Renal cortex interstitium (tissue), 15 donors: ENCODE measurements at places on chromosomes 11 and 22. TPM values are rescaled to one million over a fixed set of nuclear protein-coding genes. Genes with fewer than 3 reads are reported as not detected.

DNA sequence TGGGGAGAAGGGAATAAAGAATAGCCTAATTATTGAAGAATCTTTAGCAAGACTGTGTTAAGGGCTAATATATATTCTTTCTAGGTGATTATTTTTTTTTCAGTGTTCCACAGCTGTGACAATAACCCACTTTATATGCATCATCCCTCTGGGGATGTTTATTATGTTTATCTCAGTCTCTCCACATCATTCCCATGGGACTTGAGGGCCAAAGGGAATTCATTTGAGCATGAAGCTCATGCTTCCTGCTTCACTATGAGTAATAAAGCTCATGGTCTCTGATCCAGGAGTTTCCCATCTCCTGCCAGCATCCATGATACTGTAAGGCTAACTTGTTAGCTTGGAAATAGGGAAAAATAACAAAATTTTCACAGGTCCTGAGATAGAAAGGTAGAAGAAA lies 1888.4 kb downstream of the LRRC4C start:
- no peak for DNase-seq

- DNase-seq = no peak
Measured at GRCh38 chr22:41732096-41732772, 32.9 kb downstream of the MEI1 start.

The P2RY6 gene
- 1.6 TPM for polyA plus RNA-seq

GRCh38 chr11:134956450-134957210 lies 544.6 kb upstream of the B3GAT1 start:
- no peak for DNase-seq

The BMAL1 gene
- 12.1 TPM for polyA plus RNA-seq

The NRIP3 gene
- polyA plus RNA-seq = 1.8 TPM

GRCh38 chr11:77813256-77813655 lies 7.3 kb downstream of the RSF1 start:
- DNase-seq = no peak

The MRGPRE gene
- not detected for polyA plus RNA-seq

The DPAGT1 gene
- 58.1 TPM for polyA plus RNA-seq

The SOX6 gene
- 24.9 TPM for polyA plus RNA-seq

DNA sequence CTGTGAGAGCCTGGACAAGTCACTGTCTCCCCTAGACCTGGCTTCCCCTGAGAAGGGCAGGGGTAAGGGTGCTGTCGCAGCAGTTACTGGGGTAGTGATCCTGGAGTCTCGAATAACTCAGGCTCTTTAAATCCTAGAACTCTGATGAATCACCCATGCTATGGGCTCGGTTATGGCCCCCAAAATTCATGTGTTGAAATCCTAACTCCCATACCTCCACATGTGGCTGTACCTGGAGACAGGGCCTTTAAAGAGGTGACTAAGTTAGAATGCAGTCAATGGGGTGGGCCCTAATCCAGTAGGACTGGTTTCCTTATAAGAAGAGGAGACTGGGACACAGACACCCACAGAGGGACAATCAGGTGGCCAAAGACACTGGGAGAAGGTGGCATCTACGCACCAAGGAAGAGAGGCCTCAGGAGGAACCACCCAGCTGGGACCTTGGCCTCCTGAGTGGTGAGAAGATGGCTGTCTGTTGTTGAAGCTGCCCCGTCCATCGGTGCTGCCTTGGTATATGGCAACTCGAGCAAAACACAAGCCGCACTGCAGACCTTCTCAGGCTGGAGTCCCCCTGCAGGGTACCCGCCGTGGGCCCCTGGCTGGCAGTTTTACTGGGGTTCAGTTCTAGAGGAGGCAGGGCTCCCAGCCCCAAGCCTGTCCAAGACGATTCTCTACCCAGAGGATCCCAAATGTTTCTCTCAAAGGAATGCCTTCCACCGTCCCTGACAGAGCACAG lies 48.8 kb upstream of the SHISAL1 start:
- no peak for DNase-seq

GRCh38 chr22:48044487-48045060 lies 1282.1 kb downstream of the TBC1D22A start:
- DNase-seq = no peak

The BTBD10 gene
- 30.8 TPM for polyA plus RNA-seq

DNA sequence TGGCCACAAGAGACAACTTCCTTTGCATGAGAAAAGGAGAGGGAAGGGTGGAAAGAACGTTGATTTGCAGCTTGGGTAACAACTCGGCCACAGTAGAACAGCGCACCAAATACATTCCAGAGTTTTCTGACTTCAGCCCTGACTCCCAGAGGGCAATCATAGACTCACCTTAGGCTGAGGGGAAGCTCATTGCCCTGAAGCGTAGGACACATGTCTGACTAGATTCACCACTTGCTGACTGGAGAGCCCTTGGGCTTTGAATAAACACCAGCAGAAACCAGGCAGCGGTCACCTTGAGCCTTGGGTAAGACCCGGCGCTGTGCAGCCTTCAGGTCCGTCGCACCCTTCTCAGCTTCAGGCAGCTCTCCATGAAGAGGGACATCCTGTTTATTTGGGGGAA lies 151.8 kb upstream of the GRIA4 start:
- DNase-seq = no peak

GRCh38 chr22:21823740-21824444 lies 43.6 kb downstream of the MAPK1 start:
- no peak for DNase-seq

DNA sequence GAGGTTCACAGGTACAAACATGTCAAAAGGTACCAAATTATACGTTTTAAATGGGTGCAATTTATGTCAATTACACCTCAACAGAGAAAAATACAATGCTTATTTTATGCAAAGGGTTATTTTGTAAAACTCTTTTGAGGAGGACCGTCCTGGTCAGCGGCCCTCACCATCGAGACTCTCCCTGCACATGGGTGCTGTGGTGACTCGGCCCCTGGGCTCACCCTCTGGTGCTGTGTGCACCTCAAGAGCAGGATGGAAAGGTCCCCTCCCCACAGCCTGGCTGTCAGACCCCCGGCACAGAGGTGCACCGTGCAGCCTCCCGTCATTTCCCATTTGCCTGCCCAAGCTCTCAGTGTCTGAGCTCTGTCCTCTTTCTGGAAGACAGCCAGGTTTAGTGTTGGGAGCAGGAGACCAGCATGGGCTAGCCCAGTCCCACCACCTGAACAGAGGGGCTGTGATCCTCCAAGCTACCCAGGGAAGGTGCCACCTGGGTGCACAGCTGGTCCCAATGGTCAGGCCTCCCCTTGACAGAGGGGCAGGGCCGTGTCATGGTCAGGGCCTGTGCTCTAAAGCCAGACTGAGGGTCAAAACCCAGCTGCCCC lies 41.8 kb upstream of the PRODH start:
- DNase-seq = no peak

DNA sequence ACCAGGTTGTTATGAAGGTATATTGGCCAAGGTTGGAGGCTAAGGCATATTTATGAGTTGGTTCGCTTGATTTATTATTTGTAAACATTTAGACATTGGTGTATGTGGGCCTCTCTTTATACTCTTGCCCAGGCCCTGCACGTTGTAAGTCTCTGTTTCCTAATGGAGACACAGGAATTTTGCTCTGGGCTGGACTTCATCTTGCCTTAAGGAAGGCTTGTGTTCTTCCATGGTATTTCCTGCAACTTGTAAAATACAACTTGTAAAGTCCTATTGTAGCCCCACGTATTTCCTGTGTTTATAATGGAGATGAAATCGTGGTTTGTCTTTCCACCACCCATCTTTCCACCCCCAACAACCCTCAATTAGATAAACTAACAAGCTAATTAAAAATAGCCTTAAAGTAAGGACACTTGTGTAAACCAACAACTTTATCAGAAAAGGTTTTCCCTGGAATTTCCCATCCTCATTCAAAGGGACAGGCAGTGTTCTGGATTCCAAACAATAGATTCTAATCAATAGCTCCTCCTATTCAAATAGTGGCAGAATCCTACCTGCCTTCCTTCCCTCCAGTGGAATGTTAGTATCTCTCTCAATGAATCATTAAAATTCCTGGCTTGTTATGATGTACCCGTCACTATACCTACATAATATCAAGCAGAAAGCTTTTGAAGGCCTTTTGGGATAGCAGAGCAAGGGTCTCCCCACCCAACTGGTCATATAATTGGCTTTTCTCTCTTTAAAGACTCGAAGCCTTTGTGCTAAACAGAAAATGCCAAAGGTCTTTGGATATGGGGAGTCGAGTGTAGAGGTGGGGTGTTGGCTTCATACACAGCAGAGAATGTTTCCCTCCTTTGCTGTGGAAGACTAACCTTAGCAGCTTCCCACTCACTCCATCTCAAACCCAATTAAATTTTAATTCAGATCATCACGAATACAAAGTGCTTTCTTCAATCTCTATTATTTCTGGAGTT lies 77.1 kb downstream of the UBASH3B start:
- DNase-seq = no peak

- DNase-seq = no peak
Measured at GRCh38 chr22:48664586-48664985, 1163.1 kb downstream of the BRD1 start.

GRCh38 chr22:33049119-33049729 lies 9.0 kb downstream of the SYN3 start:
- DNase-seq = peak; percentile 74

The AKIP1 gene
- 16.9 TPM for polyA plus RNA-seq

DNA sequence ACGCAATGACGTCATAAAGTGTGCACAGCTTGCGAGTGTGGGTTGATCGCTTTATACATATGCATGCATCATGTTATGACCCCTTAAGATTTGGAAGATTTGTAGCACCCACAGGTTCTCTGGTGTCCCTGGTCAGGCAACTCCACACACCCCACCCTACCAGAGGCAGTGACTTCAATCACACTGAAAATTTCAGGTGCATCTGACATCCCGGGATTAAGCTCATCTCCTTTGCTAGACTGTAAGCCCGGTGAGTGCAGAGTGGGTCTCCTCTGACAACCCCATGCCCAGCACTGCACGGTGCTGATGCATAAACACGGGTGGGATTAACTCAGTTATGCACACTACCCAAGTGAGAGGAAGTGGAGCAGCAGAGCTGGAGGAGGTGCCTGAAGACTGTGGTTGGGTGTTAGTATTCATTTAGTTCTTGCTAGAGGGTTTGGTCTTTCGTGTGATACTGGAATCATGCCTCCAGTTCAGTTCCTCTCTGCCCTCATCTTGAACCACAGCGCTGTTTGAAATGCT lies 6.5 kb downstream of the ARSA start:
- no peak for DNase-seq

DNA sequence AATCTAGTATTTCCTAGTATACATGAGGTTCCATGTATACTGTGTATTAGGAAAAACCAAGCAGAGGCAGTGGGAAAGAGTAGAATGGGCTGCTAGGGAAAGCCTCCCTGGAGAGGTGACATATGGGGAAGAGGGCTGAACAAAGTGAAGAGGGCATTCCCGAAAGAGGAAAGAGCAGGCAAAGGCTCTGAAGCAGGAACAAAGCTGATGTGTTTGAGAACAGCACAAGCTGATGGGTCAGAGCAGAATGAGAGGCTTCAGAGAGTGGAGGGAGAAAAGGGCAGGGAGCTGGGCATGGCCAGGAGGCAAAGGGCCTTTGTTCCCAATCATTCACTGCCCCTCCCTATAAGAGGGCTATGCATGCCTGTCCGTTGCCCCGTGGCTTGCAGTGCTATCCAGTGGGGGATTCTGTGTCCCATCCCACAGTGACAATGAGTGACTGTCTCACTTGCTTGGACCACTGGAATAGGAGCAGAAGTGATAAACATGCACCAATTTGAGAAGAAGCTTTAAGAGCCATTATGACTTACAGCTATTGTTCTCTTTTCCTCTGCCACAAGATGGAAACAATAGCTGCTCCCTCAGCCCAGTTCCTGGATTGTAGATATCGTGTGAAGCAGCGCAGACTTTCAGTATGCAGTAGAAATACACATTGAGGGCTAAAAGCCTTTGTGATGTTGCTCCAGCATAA lies 39.6 kb downstream of the GALNT18 start:
- no peak for DNase-seq

The CDON gene
- 32.7 TPM for polyA plus RNA-seq

The MUC2 gene
- polyA plus RNA-seq = 0.45 TPM

The AQP11 gene
- polyA plus RNA-seq = 5.1 TPM

DNA sequence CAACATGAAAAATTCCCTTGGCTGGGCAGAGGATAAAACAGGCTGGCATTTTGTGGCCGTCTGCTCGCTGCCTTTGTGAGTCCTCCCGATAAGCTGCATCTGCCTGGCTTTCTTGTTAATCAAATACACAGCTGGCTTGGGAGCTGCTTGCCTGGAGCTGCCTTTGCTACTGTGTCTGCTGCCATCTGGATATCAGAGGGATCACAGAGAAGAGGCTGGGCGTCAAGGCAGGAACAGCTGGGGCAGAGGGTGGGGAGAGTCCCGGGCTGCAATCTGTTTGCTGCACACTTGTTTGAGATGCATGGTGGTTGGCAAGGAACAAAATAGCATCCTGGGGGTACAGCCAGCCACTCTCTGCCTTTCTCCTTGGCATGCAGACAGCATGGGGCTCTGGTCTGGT lies 36.0 kb downstream of the COMMD9 start:
- DNase-seq = no peak

The PRRG4 gene
- polyA plus RNA-seq = 6.5 TPM

The NPTXR gene
- polyA plus RNA-seq = 3.7 TPM

GRCh38 chr11:613369-613968 lies 2.3 kb downstream of the IRF7 start:
- no peak for DNase-seq

- DNase-seq = no peak
Measured at GRCh38 chr11:35241531-35241930, 102.6 kb downstream of the CD44 start.

DNA sequence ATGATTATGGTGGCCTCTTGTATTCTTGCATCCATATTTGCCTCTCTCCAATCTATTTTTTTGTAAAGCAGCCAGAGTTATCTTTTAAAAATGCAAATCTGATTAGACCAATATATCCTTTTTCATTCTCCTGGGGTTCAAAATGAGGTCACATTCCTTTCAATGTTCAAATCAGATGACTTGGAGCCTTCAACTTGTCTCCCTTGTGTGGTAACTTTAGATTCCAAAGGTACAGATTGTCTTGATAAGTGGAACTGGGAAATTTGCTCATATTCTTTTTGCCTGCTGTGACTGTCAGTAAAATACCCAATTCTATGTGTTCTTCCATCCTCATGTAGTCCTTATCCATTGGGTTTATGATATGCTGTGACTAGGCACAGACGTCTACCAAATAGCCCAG lies 15.1 kb upstream of the CAPRIN1 start:
- DNase-seq = no peak

The NCAM1 gene
- 88.0 TPM for polyA plus RNA-seq

- DNase-seq = no peak
Measured at GRCh38 chr11:124113890-124114289, 1.4 kb upstream of the VWA5A start.

- DNase-seq = no peak
Measured at GRCh38 chr11:72918851-72919250, 104.6 kb downstream of the ATG16L2 start.

The NR1H3 gene
- 47.5 TPM for polyA plus RNA-seq

GRCh38 chr11:36007127-36007655 lies 63.3 kb downstream of the LDLRAD3 start:
- DNase-seq = no peak
